Right lobe of liver (tissue), 6 donors: ENCODE measurements at places on chromosomes 16 and 17.

DNA sequence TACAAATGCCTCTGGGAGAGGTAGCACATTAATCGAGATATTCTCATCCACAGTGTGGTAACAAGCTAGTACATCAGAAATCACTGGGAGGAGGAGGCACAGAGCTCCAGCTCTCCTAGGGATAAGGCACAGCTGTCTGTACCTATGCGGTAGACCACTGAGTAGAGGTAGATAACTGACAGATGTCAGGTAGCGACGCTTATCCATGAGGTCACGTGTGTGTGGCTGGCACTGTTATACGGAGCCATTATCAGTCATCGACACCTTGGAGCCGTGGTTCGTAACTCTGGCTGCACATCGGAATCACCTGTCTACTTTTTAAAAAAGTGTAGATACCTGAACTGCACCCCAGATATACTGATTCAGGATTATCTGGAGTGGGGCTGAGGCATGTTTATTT lies 102.4 kb downstream of the SNX11 start:
- DNase-seq: no peak

DNA sequence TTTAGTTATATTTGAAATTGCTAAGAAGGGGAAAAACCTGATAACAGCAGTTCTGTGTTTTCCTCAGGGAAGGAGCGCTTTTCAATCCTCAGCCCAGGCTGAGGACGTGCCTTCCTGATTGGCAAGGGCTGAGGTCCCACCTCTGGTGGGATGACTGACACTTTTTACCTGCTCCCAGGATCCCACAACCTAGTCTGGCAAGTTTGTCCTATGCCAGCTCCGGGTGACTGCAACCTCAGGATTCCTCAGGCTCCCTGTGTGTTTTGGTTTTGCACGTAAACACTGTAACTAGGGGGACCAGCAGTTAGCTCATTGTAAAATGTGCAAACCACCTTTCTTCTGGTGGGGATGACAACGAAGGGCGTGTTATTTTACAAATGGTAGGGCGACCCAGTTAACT lies 7.5 kb downstream of the MARCHF10 start:
- DNase-seq: no peak

DNA sequence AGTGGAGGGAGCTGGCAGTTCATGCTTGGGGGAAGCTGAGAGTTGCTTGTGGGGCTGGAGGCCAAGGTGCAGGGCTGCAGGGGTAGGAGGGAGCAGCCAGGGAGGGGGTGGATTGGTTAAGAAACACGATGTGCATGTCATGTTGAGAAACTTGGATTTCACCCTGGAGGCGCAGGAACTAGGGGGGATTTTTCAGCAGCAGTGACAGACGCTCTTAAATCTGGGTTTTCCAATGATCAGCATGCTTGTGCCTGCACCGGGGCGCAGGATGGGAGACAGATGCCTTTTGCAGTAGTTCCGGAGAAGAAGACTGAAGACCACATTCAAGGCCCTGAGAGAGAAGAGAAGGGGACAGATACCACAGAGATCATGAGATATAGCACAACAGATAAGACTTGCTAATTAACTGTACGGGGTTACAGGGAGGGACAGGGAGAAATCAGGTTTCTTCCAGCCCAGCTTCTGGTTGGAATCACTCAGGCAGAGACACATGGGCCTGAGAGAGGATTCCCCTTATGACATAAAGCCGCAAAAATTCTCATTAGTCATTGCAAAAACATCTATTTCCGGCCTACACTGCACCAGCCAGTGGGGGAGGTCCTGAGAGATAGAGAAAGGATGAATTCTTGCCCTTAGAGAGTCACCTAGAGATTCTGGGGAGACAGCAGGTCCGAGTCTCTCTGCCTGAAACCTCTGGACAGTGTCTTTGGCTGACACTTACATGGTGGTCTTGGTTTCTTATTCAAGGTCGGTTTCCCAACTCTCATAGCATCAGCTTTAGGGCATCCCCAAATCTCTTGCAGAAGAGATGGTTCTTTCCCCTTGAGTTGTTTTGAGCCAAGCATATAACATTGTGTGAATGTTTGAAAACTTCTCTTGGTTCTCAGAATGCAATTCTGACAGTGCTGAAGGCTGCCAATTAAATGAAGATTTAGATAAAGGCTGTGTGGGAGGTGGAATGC lies 27.1 kb downstream of the CDH13 start:
- no peak for DNase-seq

DNA sequence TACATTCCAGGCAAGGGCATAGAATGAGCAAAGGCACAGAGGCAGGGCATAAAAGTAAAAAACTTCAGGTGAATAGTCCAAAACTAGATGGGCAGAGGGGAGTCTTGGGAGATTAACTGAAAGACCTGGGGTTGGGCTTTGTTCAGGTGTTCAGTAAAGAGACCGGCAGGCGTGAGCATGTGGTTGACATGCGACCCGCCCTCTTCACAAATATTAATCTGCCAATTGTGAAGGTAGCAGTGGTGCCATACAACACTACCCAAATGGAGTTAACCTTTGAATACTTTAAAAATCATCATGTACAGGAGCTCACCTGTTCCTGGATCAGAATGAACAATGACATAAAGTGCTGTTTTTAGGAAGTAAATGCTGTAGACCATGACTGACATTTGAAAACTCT lies 225.5 kb downstream of the LGALS9B start:
- DNase-seq: no peak

- DNase-seq: no peak
Measured at GRCh38 chr16:85026703-85027102, 892 bp upstream of the KIAA0513 start.

DNA sequence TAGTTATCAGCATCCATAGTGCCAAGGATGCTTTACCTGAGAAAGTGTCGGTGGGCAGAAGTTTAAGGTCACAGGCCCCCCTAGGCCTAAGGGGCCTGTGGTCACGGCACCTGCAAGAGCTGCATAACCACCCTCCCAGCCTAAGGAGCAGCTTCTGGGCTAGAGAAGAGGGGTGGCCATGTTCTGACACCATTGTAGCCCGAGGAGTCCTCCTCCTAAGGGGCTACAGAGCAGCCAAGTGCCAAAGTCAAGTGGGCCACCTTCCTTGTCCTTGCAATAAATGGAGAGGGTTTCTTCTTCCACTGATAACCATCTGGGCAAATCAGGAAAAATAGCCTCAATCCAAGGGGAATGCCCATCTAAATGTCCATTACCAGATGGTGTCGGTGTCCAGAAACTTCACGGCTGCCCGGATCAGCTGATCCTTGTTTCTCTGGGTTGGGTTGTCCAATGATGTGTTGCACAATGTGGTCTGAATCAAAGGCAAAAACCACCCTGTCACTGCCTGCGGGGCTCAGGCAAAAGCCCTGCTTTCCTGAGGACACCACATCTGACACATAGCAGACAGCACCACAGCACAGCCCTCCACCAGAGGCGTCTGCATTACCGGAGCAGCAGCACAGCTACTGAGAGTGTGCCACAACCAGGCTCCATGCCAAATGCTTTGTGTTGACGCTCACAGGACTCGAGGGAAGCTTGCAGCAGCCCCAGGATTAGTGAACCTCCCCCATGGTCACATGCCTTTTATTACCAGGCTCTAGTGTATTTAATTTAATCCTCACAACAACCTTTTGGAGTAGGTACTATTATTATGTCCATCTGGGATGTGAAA lies 12.8 kb downstream of the ATPAF2 start:
- DNase-seq: peak; percentile 66

DNA sequence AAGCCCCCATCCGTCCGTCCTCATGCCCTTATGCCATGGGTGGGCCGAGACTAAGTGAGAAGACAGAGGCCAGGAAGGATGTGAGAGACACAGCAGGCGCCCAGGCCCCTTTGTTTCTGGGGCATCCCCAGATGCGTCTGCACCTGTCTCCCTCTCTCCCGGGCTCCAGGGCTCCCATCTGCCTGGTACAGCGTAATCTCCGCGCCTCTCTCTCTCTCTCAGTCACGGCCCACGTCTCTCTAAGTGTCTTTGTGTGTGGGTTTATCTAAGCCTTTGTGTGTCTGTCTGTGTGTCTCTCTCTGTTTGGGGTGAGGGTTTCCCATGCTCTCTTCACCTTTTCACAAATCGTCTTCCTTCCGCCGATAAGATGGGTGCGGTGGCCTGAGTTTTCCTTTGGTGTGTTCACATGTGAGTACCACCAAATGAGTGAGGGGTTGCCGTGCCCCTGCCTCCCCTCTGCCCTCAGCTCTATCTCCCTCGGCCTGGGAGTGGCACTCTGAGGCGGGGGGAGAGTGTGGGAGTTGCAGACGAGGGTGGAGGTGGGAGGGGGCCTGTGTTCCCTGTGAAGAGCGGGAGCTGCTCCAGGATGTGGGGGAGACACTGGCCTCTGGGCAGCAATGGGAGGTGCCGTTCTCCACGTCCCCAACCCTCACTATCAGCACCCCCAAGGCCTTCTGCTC lies 25.8 kb upstream of the ABCC3 start:
- no peak for DNase-seq

- DNase-seq: no peak
Measured at GRCh38 chr17:59753522-59754467, 46.3 kb downstream of the VMP1 start.

DNA sequence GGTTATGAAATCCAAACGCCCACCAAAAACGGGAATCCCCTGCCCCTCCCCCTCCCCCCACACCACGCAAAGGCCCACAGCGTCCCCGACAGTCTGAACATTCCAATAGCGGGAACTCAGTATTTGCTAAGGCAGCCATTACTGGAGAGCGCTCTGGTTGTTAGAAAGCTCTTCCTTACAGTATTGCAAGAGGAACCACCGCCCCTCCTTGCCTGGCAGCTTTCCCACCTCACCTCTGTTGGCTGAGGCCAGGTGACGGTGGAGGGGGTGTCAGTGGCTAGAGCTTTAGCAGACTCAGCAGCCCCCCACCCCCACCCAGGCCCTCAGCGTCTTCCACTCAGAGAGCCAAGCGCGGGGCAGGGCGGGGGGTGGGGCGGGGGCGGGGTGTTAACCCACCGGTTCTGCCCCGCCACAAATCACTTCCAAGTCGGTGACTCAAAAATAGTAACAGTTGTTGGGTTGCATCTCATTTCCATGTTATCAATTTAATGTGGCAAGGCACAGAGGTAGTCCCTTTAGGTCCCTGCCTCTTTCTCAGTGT lies 2.2 kb upstream of the PLEKHH3 start:
- no peak for DNase-seq

GRCh38 chr17:80455336-80455710 lies 21.1 kb downstream of the NPTX1 start:
- peak; percentile 60 for DNase-seq

DNA sequence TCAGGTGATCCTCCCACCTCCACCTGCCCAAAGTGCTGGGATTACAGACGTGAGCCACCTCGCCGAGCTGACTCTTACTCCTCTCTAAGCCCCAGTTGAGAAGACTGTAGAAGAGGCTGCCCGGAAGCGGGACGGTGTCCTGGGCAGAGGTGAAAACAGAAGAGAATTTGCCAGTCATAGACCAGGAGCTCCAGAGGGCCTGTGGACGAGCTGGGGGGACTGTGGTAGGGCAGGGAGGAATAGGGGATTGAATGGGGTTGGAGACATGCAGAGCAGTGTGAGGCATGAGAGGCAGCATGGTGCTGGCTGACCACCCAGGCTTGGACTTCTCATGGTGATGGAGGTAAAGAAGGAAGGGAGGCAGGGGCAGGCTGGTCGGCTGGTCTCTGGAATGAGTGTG lies 17.1 kb upstream of the PHB1 start:
- DNase-seq: no peak

DNA sequence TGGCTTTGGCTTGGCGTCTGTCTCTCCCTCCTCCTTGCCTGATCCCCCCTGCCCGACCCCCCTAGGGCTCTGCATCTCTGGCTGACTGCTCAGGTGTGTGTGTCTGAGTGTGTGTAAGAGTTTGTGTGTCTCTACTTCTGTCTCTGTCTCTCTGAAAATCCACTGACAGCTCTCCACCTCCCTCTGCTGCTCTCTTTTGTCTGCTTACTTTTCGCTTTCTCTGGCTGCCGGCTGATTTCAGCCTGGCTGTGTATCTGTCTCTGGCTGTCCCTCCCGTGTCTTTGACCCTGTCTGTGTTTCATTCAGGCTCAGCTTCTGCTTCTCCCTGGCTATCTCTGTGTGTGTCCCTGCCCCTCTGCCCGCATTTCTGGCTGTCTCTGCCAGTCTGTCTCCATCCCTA lies 3.8 kb upstream of the SPEM1 start:
- DNase-seq: no peak

DNA sequence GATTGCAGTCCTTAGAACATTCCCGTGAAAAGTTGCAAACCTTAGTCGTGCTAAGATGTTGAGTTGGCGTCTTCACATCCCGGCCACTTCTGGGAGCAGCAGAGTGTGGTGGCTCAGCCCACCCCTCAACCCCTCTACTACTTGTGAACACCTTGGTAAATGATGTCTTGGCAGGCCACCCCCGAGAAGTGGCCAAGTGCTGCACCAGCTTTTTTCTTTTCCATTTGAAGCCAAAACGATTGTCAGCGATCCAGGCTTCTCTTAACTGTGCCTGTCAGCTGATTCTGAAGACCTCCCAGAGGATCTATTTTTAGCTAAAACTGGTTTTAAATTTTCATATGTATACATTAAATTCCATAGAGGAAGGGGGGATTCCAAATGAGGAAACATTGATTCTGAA lies 247.5 kb downstream of the CDH13 start:
- DNase-seq: no peak

GRCh38 chr17:27873211-27873610 lies 20.0 kb downstream of the LYRM9 start:
- DNase-seq: no peak

GRCh38 chr16:924806-925205 lies 46.0 kb downstream of the LMF1 start:
- no peak for DNase-seq

DNA sequence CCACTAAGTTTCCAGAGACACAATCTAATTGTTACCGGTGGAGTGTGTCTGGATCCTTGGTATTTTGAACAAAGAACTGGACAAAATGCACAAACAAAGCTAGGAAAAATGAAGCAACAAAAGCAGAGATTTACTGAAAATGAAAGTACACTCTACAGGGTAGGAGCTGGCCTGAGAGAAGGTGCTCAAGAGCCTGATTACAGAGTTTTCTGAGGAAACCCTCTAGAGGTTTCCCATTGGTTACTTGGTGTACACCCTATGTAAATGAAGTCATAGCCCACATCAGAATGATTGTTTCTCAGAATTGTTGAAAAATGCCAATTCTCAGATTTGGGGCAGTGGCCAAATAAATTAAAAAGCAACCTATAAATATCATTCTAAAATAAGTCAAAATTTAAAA lies 436.4 kb downstream of the KCNJ18 start:
- DNase-seq: no peak

GRCh38 chr17:62856594-62856993 lies 48.5 kb upstream of the MARCHF10 start:
- no peak for DNase-seq
